Activated naive CD4-positive, alpha-beta T cell treated with anti-CD3 and anti-CD28 coated beads, Interleukin-2, amount 50 U/mL, for 72 hours (primary cell): ENCODE measurements at places on chromosomes 3 and 15. TPM values are rescaled to one million over a fixed set of nuclear protein-coding genes. Genes with fewer than 3 reads are reported as not detected.

GRCh38 chr3:123202451-123202850 is 708 bp downstream of the SEC22A start:
- DNase-seq: no peak

DNA sequence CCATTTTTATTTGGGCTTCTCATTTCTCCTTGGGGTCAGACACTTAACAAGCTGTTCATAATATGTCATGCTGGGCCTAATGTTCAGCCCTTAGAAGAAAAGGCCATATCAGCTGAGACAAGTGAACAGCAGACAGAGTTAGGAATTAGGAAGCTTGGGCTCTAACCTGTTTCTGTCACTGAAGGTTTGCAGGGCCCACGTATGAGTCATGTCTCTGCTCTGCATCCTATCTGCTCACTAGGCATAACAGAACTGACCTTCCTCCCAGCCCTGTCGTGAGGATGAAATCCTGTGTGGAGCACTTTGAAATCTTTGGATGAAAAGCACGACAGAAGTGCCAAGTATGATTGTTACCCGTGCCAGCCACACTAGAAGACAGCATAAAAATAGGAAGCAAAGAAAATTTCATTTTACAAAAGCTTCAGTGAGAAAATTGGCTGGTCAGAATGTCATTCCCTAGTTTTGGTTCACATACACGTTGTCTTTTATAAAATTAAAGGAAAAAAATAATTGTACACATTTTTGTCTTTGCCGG is 26.5 kb upstream of the CD47 start:
- DNase-seq: no peak

The FBXO40 gene
- not detected for total RNA-seq

The GRM7 gene
- total RNA-seq: not detected

GRCh38 chr15:20352241-20353200 is 189.1 kb downstream of the GOLGA6L6 start:
- DNase-seq: no peak
